Activated T-cell treated with anti-CD3 and anti-CD28 coated beads, Interleukin-2, amount 50 U/mL, for 24 hours (primary cell): ENCODE measurements at places on chromosomes 7 and 10.

DNA sequence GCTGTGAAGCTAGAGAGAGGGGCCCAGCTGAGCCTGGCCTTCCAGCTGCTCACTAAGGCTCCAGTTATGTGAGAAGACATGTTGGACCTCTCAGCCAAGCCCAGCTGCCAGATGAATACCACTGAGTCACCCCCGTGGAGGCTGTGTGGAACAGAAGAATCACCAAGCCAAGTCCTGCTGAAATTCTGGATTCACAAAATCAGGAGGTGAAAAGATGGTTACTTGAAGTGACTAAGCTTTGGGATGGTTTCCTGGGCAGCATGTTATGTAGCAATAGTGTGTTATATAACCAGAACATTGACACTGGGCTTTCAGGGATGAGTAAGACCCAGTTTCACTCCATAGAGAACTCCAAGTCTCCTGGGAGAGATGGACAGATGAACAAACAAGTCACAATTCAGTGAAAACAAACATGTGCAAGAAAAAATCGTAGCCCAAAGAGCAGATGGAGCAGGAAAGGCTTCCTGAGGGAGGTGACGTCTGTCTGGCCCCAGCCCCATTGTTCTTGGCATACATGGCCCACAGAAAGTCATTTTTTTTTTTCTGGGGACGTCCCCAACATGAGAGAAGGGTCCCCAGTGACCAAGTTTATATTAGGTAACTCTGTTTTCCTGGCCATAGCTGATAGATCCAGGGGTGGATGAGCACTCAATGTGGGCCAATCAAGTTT lies 64.1 kb upstream of the PDZD8 start:
- no peak for DNase-seq

DNA sequence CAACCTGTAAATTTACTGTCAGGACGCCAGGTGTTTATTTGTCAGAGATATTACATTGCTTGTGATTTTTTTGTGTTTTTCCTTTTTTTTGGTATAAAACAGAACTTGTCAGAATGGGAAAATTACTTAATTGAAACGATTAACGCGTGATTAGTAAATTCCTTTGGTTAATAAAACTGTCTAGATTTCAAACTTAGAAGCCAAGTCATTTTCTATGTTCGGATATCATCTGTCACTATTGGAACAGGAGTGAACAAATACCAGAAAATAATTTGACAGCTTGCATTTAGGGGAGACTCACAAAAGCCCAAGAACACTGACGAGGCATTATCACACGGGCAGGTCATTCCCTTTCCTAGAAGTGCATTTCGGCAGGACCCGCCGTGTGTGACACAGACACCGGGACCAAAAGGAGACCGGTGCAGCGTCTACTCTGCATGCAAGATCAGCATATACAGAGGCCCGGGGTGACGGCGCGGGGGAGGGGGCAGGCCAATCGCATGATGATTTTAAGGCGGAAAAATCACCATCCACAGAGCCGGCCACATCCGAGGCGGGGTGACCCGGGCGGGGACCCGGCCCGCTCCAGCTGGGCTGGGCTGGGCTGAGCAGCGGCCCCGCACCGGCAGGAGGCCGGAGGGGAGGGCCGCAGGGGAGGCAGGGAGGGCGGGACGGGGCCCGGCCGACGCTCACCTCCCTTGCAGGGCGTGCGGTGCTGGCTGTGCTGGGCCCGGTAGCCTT lies 841 bp downstream of the GLUD1 start:
- peak; percentile 81 for DNase-seq

- DNase-seq = no peak
Measured at GRCh38 chr10:52533986-52534385, 219.9 kb downstream of the DKK1 start.

DNA sequence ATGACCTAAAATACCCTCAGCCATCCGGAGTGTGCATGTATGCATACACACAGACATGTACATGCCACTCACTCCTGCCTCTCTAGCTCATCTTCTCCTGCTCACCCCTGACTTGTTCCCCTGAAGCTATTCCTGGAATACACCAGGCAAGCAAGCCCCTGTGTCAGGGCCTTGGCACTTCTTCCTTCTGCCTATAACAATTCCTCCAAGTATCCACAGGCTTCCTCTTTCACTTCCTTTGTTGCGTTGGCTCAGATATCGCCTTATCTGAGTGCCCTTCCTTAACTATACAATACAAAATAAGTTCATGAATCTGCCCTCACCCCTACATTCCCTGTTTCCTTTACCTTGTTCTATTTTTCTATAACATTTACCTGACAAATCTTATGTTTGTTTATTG lies 88.8 kb downstream of the NOD1 start:
- DNase-seq = no peak

DNA sequence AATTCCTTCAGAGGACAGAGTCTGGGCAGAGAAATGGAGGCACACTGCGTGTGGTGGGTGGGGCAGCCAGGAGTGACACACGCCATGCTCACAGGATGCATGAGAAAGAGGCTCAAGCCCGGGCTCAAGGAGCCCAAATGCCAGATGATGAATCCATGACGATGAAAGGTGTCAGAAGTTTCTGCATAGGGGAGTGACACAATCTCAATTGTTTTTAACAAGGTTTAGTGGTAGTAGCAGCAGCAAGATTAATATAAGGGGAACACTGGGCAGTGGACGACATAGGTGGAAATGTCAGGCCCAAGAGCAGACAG lies 126.1 kb downstream of the TNS3 start:
- no peak for DNase-seq
